ENCODE measurements at places on chromosomes 4 and X.
A peak's percentile ranks its signal among the peaks of the same experiment; 100 is the strongest.

- DNase-seq: no peak
Observed at GRCh38 chrX:20019672-20020365, 29.0 kb upstream of the BCLAF3 start.

GRCh38 chr4:8173492-8174242, 15.1 kb upstream of the ABLIM2 start:
- no peak for DNase-seq

DNA sequence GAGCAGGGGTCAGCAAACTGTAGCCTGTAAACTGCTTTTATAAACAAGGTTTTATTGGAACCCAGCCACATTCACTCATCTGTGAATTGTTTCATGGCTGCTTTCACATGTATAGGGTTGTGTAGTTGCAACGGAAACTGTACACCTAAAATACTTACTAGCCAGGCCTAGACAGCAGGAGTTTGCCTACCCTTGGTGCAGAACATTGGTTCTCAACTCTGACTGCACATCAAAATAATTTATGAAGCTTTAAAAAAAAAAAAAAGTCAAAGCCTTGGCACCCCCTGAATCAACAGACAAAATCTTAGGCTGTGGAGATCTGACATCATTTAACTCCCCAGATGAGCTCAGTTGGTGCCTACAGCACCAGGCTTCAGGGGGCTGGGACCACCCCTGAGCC, 27.8 kb downstream of the ADGRA3 start:
- DNase-seq: no peak

GRCh38 chr4:20832826-20833225, 132.6 kb downstream of the PACRGL start:
- DNase-seq: no peak

DNA sequence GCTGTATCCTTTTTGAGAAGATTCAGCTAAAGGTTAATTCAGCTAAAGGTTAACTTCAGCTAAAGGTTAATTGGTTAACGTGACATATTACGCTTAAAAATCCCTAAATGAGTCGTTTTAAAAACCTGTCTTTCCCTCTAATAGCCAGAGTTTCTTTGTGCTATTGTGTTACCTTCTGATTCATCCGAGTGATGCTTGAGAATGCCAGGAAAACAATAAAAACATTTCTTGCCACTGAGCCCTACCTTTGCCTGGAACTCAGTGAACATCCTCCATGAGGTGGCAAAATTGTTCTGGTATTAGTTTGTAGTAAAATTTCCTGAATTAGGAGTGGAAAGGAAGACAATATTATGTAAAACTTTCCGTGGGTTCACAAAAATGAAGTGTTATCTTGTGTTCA, 13.7 kb upstream of the TMPRSS11E start:
- no peak for DNase-seq

- DNase-seq: no peak
Observed at GRCh38 chrX:102650903-102651241, 411 bp upstream of the GPRASP1 start.

DNA sequence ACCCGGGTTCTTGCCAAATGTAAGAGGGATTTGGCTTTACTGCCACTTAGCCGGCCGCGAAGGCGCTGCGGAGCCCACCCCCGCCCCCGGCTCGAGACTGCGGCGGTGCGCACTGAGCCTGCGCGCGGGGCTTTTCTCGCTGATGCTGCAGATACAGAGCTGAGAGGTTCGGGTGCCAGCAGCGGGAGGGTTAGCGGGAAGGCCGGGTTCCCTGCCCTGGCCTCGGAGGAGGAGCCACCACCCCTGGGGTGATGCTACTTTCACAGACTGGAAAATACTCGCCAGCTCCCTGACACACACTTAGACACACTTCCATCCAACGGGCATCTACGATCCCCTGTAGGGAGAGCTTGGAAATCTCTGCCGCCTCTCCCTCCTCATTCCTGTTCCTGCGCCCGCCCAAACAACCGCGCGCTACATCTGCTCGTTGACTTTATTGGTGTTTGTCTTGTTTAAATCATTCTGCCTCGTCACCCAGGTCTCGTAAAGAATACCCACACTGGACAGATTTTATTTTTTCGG, 2.1 kb upstream of the PCDH7 start:
- no peak for DNase-seq

DNA sequence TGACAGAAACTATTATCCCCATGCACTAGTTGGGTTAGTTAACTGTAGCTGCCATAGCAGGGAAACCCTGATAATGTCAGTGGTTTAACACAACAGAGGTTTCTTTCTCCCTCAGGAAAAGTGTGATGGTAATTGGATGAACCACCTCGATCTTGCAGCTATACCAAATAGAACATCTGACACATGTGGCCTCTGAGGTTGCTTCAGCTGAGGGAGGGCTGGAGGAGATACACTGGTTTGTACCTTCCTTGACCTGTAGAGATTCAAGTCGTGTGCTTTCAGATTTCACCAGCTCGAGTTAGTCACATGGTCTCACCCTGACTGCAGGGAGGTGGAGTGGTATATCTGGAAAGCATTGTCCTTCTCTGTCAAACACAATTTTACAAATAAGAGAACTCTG, 147.2 kb upstream of the SFRP2 start:
- DNase-seq: no peak

- peak; percentile 47 for DNase-seq
Observed at GRCh38 chrX:39261446-39262147, 460.3 kb downstream of the MID1IP1 start.

DNA sequence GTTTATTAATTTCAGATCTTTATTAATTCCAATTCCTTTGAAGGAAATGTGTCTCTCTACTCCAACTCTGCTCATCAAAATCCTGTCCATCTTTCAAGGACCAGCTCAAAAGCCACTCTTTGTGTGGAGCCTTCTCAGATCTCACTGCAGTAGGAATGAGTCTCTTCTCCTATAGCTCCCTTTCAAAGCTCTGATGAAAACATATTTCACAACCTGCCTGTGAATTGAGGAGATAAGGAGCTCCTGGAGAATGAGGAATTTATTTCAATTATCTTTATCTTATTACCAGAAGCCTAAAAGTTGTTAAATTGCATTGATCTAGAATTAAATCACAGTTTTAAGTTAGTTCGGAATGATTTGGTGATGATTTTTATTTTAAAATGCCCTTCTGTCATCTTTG, 92.6 kb upstream of the TRPC3 start:
- no peak for DNase-seq

DNA sequence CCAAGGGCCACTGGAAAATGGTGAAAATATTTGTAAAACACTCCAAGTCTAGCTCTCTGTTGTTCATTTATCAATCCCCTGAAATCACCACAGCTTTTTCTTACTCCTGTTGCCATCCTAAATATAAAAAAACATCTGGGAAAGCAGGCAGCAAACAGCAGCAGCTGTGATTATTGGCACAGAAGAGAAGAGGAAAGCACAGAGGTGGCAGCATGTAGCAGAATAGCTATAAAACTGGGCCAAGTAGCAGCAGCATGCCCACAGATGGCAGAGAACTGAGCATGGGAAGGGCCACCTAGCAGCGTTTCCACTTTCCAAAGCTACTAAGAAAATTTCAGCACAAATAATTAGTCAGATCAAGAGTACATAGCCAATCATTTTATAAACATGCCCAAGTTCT, 307.2 kb downstream of the SLC7A11 start:
- DNase-seq: no peak

DNA sequence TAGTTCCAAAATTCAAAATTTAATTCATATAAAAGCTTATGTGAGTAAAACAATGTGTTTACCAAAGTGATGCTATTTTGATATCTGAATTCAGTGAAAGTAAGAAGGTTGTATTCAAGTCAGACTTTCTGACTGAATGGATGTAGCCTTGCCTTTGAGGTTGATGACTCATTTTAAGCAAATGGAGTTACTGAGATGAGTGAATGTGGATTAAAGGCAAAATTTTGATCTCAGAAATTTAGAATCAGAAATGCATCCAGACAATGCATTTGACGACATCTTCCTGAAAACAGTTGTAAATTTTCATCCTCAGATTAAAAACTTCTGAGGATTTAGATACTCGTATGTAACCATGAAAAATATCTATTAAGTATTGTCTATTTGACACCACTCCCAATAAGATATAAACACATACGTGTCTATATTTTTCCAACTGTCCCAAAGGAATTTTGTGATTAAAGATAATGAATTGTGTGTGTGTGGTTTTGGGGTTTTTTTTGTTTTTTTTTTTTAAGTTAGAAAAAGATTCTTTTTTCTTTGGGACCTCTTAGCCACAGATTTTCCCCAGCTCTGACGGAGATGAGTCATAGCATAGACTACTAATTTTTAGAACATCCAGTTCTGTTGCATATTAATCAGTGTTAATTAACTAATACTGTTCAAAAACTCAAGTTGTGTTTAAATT, 34.4 kb downstream of the NFKB1 start:
- peak; percentile 22 for DNase-seq

GRCh38 chrX:17674601-17675000, 62.7 kb upstream of the SCML1 start:
- no peak for DNase-seq

DNA sequence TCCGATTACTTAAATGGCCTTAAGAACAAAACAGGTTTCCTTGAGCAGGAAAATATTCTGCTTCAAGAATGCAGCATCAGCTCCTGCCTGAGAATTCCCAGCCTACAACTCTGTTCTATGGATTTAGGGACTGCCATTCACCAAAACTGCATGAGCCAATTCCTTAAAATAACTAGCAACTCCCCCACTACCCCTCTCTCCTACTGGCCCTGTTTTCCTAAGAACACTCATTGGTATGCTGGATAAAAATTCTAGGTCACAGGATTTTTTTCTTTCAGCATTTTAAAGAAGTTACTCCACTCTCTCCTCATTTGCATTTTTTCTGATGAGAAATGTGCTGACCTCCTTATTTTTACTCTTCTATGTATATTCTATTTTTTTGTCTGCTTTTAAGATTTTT, 347.1 kb downstream of the IDS start:
- no peak for DNase-seq

DNA sequence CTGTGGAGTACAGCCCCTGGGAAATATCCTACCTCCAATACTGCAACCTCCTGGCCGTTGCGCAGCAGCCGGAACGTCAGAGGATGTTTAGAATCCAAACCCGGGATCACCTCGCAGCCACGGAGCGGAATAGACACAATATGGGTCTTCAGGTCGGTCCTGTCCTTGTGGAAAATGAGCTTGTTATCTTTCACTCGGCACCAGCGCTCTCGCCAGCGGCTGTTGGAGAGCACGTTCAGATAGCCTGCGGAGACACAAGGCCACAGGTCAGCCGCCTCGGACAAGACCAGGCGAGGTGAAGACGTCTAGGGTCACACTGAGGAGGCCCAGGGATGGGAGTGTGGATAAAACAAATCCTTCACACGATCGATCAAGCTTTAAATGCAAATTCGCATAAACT, 139.3 kb downstream of the AFAP1 start:
- DNase-seq: no peak

- no peak for DNase-seq
Observed at GRCh38 chr4:159937595-159937994, 834.7 kb downstream of the RAPGEF2 start.

GRCh38 chr4:107778784-107779530, 45.8 kb upstream of the SGMS2 start:
- no peak for DNase-seq

GRCh38 chr4:139556071-139556723, at the start of gene SETD7:
TSS of gene SETD7 (minus strand) at chr4:139556219. CDS start at chr4:139556137, 82 bp downstream.
- peak; percentile 69 for DNase-seq

DNA sequence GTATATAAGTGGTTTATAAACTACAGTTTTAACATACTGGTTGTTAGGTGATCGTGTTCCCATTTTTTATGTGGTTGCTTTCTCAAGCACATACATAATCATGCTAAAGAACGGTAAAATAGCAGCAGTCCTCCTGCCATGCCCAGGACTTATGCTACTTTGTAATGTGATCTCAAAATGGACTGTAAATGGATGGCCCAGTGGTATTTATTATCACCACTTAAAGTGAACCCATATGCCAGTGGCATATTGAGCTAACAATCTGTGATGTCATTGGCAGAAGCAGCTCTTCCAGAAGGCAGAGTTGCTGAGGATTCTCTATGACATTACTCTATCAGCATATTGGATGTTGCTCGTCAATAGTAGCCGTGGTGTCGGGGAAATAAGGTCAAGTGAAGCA, 28.6 kb downstream of the ANK2 start:
- no peak for DNase-seq

GRCh38 chr4:36891971-36892370, 352.6 kb upstream of the NWD2 start:
- DNase-seq: no peak

DNA sequence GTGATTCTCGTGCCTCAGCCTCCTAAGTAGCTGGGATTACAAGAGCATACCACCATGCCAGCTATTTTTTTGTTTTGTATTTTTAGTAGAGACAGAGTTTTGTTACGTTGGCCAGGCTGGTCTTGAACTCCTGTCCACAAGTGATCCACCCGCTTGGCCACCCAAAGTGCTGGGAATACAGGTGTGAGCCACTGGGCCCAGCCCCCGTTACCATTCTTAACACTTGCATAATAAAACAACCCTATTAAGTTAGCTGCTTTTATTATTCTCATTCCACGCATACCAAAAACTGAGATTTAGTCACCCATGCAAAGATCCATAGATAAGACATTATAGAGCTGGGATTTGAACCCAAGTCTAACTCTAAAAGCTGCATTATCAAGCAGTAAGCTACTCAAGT, 6.0 kb upstream of the TEX13A start:
- no peak for DNase-seq

DNA sequence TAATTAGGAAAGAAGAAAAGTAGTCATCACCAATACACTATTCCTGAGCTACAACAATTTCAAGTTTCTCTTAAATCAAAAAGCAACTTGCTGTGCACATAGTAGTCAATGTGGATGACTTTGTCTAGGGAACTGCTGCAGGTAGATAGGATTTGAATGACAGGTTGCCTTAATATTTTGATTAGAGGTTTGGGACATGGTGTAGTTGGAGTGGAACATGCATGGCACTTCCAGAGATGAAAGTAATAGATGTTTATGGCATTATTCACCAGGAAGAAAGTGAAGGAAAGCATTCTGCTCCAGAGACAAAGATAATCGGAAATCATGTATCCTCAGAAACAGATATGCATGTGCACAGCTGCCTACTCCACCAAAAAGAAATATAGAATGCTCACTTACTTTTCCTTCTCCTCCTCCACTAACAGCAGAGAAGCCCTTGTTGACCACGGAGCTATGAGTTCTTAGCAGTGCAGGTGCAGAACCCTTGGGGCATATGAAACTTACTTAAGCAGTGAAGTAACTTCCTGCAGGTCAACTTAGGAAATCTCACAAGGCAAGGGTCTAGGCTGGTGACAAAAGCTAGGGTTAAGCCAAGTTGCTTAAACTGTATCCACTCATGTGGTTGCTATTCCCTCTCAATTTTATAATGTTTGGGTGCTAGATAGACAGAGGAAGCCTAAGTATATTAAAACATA, 390.8 kb downstream of the HNRNPD start:
- DNase-seq: no peak

- DNase-seq: no peak
Observed at GRCh38 chr4:6373541-6374410, 98.6 kb downstream of the PPP2R2C start.

- DNase-seq: peak; percentile 0
Observed at GRCh38 chr4:76250962-76251361, 559 bp upstream of the FAM47E start.

GRCh38 chrX:153347530-153347929, 13.6 kb downstream of the ZNF275 start:
- DNase-seq: no peak
